Central memory CD4-positive, alpha-beta T cell (primary cell): ENCODE measurements at places on chromosomes 2 and 18.

- DNase-seq, result no peak
These were observed 104.2 kb downstream of the CRIM1 start for GRCh38 chr2:36459725-36460137.

DNA sequence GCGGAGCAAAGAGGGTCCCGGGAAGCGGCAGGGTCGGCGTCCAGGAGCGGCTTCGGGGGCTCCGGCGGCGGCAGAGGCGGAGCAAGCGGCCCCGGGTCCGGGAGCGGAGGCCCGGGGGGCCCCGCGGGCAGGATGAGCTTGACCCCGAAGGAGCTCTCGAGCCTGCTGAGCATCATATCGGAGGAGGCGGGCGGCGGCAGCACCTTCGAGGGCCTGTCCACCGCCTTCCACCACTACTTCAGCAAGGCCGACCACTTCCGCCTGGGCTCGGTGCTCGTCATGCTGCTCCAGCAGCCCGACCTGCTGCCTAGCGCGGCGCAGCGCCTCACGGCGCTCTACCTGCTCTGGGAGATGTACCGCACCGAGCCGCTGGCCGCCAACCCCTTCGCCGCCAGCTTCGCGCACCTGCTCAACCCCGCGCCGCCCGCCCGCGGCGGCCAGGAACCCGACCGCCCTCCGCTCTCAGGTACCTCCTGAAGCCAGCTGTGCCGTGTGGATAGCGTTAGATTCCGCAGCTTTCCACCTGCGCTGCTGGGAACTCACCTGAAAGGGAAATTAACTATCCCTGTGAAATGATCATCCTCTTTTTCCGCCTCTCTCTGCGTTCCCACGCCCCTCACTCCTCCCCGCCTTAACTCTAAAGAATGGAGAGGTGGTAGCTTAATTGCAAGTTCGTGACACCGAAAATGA, 472 bp downstream of the CNOT11 start:
- DNase-seq, result peak; percentile 79

GRCh38 chr2:223797811-223798721, 39.3 kb downstream of the AP1S3 start:
- no peak for DNase-seq

- DNase-seq, result no peak
These were observed 147.9 kb downstream of the LNPK start for GRCh38 chr2:175854129-175854528.

- DNase-seq, result no peak
These were observed 397.2 kb downstream of the TMEM182 start for GRCh38 chr2:103159018-103159417.

GRCh38 chr18:75062297-75062886, 146.5 kb downstream of the PTGR3 start:
- DNase-seq, result no peak
